Activated T-helper 1 cell treated with Interleukin-2 at 50 U/mL for 16 hours (primary cell): ENCODE measurements at places on chromosomes 3 and 15.

GRCh38 chr3:156892701-156893100 lies 66.5 kb downstream of the LEKR1 start:
- DNase-seq: no peak

- no peak for DNase-seq
These were observed 46.7 kb downstream of the PRTG start for GRCh38 chr15:55696221-55696620.

DNA sequence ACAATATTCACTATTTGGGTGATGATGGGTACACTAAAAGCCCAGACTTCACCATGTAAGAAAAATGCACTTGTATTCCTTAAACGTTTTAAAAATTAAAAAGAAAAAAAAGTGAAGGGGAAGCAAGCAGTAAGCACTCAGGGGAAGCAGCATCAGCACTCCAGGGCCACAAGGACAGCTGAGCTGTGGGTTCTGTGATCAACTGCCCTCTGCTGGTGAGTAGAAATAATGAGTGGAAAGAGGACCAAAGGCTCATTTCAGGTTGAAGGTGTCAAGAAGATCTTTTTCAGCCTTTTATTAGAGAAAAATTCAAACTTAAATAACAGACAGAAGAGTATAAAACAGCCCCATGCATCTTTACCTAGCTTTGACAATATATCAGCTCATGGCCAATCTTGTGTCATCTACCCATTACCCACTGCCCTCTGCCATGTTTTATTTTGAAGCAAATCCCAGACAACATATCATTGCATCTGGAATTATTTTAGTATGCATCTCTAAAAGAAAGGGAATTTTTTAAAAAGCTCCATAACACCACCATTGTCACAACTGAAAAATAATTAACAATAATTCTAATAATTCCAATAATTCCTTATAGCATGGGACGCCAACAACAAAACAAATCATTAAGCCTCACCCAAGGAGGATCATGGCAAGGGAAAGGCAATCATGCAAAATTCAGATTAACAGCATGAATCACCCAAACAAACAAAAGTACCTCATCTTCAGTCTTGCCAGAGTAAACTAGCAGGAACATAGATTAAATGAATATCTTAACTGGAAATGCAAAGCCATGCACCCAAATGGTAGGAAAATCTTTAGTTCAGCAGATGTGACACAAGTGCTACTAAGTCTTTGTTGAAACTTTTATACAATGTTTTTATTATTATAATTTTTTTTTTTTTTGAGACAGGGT lies 42.5 kb downstream of the TAMM41 start:
- DNase-seq: peak; percentile 1

GRCh38 chr15:60616147-60616546 lies 137.2 kb upstream of the ICE2 start:
- no peak for DNase-seq

DNA sequence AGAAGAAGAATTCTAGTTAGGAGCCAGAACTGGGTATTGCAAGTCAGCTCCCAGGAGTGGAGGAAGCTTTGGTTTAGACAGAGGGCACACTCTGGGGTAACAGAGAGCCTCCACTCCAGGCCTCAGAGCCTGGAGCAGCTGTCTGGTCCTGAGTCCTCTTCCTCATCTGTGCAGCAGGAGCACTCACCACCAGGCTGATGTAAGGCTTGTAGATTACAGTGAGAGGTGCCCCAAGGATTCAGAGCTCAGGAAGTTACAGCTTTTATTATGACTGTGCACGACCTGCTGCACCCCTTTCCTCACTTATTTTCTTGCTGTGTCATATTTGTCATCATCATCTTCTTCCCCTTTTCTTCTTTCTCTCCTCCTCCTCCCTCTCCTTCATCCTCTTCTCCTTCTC lies 210.4 kb downstream of the ATP10A start:
- no peak for DNase-seq

- no peak for DNase-seq
These were observed 28.1 kb downstream of the RPSA start for GRCh38 chr3:39434574-39434973.

DNA sequence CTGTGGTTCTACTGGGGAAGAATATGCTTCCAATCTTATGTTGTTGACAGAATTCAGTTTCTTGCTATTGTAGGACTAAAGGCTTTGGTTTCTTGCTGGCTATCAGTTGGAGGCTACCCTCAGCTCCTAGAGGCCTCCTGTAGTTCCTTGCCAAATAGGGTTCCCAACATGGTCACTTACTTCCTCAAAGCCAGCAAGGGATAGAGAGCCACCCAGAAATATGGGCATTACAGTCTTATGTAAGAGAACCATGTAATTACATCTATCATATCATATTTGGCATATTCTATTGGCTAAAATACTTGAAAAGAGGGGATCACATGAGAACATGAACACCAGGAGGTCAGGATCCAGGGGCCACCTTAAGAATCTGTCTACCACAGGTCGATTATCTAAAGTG lies 6.2 kb upstream of the COX17 start:
- no peak for DNase-seq

GRCh38 chr3:152828075-152828840 lies 6.7 kb upstream of the P2RY1 start:
- no peak for DNase-seq

DNA sequence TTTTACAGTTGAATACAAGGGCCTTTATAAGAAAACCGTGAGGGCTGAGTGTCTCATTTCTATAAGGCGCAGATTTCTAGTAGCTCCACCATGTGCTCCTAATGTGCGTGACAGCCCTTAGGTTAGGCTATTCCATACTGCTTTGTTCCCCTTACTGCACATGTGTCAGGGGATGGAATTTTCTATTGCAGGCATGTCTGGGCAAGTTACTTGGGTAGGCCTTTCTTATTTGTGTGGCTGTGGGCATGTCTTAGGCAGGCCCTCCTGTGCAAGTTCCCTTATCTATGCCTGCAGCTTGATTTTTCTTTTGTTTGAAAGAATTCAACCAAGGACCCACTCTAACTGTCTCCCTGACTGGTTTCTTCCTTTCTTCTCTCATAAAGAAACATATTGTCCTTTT lies 434.2 kb upstream of the CNTN3 start:
- no peak for DNase-seq

- DNase-seq: no peak
These were observed 137.7 kb downstream of the CHSY1 start for GRCh38 chr15:101114166-101114565.

DNA sequence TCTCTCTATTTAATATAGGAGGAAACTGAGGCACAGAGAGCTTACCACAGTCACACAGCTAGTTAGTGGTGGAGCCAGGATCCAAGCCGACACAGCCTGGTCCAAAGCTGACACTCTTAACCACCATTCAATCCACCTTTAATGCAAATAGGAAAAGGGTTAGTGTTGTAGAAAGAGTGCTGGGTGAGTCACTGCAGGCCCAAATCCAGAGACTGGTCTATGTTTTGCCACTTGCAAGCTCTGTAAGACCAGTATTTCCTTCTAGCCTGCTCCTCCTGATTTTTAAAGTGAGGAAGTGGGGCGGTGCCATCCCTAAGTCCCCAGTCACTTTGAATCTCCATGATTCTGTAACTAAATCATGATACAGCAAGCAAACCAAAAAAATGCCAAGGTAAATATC lies 111.0 kb downstream of the MECOM start:
- DNase-seq: no peak

DNA sequence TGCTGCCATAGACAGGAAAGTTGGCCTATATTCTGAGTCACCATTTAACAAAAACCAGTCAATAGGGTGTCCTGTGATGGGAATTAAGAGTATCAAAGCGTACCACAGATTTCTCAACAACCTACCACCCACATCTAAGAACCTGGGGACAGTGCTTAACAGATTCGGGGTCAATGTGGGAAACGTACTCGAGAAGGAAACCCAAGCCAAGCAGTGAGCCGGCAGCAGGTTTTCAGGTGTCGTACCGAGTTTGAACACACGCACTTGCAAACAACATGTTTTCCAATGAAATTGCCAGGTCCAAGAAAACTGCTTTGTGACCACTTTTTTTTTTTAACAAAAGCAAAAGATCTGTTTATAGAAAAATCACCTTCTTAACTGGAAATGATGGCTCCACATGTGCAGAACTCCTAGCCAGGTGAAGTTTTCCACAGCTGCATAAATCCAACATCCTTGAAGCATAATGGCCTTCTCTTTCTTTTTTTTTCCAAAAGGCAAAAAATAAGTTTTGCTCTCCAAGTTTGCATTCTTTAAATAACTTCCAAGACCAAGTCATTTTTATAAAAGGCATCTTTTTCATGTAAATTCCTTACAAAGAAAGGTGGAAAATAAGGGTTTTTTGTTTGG lies 45.7 kb downstream of the ADAMTS17 start:
- no peak for DNase-seq

DNA sequence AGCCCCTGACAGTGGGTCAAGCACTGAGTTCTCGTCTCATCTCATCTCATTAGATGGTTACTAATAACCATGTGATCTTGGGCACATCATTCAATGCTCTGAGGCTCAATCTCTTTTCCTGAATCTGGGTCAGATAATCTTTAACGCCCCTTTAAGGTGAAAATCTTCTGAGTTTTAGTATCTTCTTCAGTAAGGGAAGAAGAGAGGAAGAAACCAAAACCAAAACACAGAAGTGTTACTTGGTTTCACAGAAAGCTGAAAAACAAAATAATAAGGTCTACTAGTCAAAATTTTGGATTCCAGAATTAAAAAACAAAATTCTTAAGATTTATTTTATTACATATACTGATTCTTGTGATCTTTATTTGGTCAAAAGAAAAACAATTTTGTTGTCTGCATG lies 78.2 kb downstream of the CLASP2 start:
- no peak for DNase-seq

GRCh38 chr3:194254040-194254439 lies 97.1 kb downstream of the CPN2 start:
- DNase-seq: no peak

GRCh38 chr3:159169828-159170227 lies 368.0 kb downstream of the MFSD1 start:
- DNase-seq: no peak

- no peak for DNase-seq
These were observed 2.7 kb downstream of the MLF1 start for GRCh38 chr3:158573714-158574113.

DNA sequence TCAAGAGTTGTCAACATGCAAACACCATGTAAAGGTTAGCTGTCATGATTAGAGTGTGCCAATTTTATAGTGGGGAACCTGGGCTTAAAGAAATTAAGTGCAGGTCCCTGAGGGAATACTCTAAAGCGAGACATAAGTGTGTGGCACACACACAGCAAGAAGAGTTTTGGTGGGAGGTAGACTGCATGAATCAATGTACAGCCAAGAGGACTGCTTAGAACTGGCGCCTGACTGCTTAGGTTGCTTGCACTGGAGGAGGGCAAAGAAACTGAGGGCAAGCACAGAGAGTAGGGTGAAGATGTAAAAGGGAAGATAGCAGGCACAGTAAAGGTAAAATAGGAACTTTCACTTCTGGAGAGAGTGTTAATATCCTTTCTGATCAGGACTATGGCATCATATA lies 184.9 kb downstream of the SOX2 start:
- DNase-seq: no peak

DNA sequence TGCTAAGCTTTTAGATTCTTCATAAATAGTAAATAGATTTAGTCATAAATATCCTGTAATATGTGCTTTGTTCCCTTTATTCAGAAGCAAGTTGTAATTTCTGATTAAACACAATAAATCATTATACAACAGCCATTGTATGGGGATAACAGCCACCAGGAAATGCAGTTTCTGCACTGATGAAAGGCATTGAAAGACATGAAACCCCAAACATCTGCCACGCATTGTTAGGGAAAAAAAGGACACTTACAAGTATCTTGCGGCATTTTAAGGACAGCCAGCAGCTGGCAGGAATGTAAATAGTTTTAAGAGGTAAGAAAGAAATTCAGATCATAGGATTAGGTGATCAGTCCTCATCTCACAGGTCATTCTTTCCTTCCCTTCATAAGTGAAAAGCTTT lies 801.1 kb upstream of the LMCD1 start:
- DNase-seq: no peak

- DNase-seq: no peak
These were observed 141.8 kb upstream of the ATP11B start for GRCh38 chr3:182651461-182651860.

DNA sequence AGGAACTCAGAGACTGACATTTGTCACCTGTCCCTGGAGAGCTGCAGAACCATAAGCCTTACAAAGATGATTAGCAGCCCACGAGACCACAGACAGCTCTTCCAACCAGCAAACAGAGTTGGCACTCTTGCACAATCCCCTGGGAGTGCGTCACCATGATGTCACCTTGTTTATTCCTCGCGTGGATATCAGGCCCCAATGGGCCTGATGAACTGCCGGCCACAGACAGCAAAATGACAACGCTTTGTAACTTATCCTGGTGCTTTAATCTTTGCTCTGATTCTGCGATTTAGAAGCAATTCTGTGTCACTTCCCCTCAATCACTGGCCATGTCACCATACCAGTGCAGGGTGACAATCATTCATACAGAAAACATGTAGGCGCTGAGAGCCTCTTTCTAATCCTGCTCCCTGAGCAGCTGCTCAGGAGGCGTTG lies 89.2 kb downstream of the TAMM41 start:
- DNase-seq: no peak

- DNase-seq: no peak
These were observed 530.8 kb upstream of the BCHE start for GRCh38 chr3:166367947-166368533.

GRCh38 chr3:106589311-106589942 lies 720.6 kb upstream of the CBLB start:
- DNase-seq: no peak

- DNase-seq: no peak
These were observed 145.1 kb downstream of the AQP9 start for GRCh38 chr15:58283302-58283701.

DNA sequence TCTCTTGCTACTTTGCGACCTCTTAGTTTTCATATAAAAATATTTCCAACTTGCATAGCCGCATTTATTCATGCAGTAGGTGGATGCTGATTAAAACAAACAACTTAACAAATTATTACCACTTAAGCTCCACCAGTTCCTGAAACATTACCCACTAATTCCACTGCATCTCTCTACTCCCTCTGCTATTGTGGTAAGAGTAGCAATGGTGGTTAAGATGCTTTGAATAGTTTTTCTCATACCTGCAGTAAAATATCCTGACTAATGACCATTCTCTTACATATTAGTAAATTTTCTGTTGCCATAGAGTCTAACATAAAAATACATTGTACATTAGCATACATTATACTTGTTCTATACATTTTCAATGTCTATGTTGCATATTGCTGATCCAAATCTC lies 397.6 kb upstream of the PLSCR5 start:
- no peak for DNase-seq

GRCh38 chr15:57735431-57735830 lies 28.9 kb downstream of the POLR2M start:
- no peak for DNase-seq

DNA sequence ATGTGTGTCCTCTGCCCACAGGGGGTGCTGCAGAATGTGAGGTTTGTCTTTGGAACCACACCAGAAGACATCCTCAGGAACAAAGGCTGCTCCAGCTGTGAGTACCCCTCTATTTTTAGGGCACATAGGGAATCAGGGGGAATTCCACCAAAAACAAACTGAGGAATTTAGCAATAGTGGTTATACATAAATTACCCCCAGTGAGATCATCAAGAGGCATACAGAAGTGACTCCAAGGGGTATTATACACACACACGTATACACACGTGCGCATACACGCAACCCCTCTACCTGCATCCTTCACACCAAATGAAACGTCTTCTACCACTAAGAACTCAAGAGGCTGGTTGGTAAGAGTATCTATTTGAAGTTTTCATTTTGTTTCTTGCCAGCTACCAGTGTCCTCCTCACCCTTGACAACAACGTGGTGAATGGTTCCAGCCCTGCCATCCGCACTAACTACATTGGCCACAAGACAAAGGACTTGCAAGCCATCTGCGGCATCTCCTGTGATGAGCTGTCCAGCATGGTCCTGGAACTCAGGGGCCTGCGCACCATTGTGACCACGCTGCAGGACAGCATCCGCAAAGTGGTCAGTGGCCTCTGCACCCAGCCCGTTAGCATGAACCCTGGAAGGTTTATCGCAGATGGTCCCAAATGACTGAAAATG lies 2.9 kb downstream of the THBS1 start:
- DNase-seq: no peak
